ENCODE measurements at places on chromosomes 13 and 19.
A peak's percentile ranks its signal among the peaks of the same experiment; 100 is the strongest.

DNA sequence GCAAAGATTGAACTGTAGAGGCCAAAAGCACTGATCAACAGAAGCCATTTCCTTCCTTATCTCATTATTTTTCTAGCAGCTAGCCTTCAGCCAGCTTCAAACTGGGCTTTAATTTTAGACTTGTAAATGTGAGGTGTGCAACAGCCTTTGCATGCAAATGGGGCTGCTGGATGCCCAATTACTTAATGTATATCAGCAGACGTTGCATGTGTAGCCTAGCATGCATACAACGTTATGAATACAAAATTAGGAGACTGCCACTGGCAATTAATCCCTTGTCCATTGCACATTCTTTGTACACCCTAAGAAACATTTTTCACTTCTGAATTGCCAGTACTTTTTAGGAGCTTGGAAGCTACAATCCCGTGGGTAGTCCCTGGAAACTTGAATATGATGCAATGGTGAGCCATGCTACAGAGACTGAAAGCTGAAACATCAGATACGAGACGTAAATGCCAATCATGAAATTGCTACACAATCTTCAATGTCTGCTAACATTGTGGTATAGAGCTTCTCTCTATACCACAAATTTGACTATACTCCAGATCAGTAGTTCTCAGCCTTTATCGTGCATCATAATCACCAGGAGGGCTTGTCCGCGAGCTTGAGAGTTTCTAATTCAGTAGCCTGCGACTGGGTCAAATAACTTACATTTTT lies 20.2 kb downstream of the EPSTI1 start:
- no peak for DNase-seq

DNA sequence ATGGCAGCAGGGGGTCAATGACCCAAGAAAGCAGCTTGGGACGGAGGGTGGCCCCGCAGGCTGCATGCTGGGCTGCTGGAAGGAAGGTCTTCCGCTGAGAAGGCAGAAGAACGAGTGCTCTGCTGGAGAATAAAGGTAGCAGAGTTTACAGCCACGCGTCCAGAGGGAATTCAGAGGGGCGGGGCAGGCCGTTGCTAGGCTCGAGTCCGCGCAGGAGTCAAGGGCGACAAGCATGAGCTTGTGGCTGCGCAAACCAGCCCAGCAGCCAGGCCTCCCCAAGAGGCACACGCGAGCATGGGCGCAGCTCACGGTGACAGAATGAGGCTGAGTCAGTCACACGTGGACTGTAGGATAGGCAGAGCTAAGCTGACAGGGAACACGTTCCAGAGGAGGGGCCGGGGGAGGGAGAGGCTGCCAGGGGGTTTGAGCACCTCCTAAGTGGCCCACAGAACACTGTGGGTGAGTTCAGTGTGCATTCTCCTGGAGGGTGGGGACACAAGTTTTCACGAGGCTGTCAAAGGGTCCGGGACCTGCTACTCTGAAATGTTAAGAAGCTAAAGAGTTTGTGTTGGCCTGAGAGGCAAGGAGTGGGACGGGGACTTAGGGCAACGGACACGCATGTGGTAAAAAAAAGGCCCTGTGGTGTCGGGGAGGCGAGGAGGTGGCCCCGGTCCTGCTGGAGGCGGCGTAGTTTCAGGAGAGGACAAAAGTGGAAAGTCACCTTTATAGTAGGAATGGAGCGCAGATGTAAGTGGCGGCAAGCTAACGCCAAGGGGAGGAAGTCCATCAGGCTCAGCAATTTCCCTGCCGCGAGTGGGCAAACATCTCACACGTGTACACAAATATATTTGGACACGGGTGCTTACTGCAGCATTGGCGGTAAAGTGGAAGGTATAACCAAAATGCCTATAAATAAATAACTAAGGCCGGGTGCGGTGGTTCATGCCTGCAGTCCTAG lies 17.7 kb downstream of the RFX2 start:
- DNase-seq: peak; percentile 80

GRCh38 chr19:10085641-10086590 lies at the start of gene SHFL:
Gene SHFL, plus strand, starts transcription at chr19:10086317. Its CDS starts 111 bp downstream, at chr19:10086428.
- DNase-seq: peak; percentile 80

DNA sequence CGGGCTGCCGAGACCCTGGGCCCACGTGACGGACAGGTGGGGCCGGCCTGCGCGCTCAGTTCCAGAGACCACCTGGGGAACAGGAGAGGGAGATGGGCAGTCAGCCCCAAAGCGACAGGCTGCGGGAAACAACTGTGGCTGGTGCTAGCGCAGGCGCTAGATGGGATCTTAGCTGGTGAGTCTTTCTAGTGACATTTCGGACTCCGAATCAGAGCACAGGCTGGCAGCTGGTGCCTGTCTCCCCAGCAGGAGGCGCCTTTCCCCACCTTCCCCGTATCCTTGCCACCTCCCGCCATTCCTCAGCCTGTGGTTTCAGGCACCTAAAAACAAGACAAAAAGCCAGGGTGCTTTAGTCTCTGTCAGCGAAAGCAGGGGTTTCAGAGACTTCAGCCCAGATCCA lies 19.4 kb upstream of the RANBP3 start:
- DNase-seq: no peak

DNA sequence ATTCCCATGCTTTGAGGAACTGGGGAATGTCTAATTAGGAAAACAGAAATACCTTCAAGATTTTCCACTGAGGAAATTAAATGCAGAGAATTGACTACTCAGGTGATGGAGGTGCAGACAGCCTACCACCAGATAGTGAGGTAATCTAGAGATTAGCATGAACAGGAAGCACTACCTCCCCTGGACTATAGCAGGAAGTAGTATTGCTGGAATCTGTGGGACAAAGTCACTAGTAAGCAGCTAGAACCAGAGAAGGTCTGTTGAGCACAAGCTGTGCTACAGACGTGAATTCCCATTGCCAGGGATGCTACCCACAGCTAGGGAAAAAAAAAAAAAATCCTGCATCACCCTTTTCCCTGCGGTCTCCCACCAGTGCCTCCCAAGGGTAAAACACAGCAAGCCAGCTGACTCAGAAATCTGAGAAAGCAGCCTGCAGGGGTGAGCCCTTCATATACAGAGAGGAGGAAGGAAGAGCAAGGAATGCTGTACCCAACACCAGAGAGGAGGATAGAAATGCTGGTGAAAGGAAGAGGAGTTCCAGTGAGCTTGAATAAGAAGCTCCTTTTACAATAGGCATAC lies 10.2 kb downstream of the ENOX1 start:
- DNase-seq: no peak

DNA sequence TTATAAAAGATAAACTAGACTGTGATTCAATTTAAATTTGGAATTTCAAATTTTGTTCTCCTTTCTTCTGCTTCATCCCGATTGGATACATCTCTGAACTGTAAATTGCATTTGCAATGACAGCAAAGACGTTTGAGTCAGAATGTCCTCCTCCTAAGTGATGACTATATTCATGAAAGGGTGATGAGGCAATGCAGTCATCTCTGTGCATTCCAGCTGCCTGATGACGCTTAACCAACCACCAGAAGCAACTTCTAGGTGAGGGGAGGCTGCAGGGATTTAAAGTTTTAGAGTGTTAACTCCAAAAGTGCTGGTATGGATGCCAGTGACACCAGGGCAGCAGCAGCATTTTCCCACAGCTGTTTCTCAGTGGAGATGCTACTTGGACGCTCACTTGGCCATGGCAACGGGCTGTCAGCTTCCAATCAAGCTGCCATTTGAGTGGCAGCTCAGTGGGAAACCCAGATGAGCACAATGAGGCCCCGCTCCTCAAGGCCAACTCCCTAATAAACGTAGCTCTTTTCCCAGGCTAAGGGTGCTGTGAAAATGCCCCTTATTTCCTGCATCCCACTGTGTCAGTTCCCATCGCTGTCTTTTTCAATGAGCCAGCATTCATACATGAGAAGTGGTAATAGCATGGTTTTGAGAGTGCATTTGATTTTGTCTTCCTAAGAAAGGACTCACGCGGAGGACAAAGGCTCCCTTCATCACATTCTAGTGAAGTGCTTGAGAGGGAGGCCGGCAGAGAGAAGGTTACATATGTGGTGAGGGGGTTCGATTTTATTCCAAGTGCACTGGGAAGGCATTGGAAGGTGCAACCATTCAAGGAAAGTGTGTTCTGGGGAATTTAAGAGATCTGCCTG lies 45.2 kb upstream of the AMER2 start:
- DNase-seq: peak; percentile 76
